Umbilical cord (tissue), 2 donors: ENCODE measurements at places on chromosomes 5 and 9.

- DNase-seq, result no peak
Observed at GRCh38 chr5:30498972-30499371, 694.5 kb upstream of the CDH6 start.

DNA sequence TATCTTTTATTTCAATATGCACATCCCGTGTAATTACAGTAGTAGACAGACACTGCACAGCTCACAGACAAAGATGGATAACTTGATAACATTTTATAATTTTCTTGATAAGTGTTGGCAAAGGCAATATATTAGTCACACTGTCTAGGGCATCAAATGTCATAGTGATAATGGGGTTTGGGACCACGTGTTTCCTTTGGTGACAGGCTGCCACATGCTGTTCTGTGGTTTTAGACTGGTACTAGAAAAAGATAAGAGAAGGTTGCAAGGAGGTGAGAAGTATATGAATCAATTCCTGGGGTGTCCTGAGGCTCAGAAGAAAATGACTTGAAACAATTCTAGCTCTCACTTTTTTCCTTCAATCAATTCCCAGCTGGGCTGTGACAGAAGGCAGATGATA lies 258.8 kb upstream of the CHD1 start:
- peak; percentile 1 for DNase-seq

GRCh38 chr5:132487841-132488555 lies 2.6 kb downstream of the IRF1 start:
- no peak for DNase-seq

DNA sequence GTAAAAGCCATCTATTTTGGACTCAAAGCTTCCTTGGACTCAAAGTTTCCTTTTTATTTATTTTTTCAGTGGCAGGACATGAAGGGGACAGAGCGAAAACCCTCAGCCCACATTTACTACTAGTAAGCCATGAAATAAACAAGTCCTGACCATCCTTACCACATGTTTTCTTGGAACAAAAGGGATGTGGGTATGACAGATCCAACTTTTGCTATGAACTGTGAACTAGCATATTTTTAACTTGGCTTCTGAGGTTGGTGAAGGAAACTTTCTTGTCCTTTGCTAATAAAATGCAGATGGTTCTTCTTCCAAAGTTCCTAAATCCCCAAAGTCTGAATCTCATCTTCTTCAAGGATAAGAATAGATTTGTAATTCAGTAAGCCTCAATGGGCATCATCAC lies 122.7 kb upstream of the TNC start:
- DNase-seq, result no peak

- no peak for DNase-seq
Observed at GRCh38 chr9:97978371-97979130, 4.6 kb upstream of the ANP32B start.

DNA sequence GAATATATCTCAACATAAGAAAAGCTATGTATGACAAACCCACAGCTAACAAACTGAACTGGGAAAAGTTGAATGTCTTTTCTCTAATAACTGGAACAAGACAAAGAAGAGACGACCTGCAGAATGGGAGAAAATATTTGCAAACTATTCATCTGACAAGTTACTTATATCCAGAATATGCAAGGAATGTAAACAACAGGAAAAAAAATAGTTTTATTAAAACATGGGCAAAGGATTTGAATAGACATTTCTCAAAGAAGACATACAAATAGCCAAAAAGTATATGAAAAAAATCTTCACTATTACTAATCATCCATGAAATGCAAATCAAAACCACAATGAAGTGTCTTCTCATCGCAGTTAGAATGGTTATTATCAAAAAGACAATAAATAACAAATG lies 181.7 kb upstream of the TLX3 start:
- DNase-seq, result no peak

DNA sequence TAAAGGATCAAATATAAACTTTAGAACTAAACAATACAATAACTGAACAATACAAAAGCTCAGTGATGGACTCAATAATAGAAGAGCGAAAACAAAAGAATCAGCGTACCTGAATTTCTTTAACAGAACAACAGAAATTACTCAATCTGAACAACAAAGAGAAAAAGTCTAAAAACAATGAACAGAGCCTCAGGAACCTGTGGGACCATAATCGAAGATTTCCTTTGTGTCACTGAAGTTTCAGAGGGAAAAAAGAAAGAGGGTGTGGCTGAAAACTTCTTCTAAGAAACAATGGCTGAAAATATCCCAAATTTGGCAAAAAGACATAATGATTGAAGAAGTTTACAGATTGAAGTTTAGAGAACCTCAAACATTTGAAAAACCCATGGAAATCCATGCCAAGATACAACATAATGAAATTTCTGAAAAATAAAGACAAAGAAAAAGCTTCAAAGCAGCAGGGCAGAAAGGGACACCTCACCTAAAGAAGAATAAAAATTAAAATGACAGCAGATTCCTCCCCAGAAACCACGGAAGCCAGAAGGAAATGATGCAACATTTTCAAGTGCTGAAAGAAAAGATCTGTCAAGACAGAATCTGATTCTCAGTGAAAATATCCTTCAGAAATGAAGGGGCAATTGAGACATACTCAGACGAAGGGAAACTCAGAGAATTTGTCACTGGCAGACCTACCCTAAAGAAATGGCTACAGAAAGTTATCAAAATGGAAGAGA lies 288.8 kb downstream of the ARL15 start:
- DNase-seq, result no peak

- DNase-seq, result no peak
Observed at GRCh38 chr9:122011818-122012498, 81.2 kb downstream of the TTLL11 start.
